PC-9 (cell line): ENCODE measurements at places on chromosomes 7 and 10. TPM values are rescaled to one million over a fixed set of nuclear protein-coding genes. Genes with fewer than 3 reads are reported as not detected.

PPP1R9A gene
- total RNA-seq, result 11.5 and 11.9 TPM in 2 replicates

ZNF655 gene
- 75.6 and 83.0 TPM in 2 replicates for total RNA-seq

GRM3 gene
- total RNA-seq, result not detected in 2 replicates

FGFR2 gene
- total RNA-seq, result not detected in 2 replicates

DNA sequence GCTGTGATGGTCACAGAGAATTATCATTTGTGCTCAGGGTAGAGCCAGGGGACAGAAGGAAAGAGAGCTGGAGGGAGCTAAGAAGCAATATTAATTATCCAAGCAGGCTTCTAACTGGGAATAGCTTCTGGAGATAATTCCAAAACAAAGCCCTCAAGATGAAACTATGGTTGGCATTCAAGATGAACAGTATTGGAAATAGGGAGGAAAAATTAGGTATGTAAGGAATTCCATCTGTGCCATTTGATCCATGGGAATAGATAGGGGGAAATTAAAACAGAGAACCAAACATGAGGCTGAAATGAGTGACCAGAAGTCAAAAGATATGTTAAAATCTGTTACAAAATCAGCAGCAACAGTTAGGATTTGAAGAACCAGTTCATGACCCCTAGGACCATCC is 75.3 kb downstream of the NDUFB2 start:
- DNase-seq, result no peak

- peak; percentile 72 for DNase-seq
Observed at GRCh38 chr10:90920986-90921666, at the start of gene ANKRD1. Gene ANKRD1, minus strand, starts transcription at chr10:90921087. Its CDS starts 60 bp downstream, at chr10:90921027.
